ENCODE measurements at places on chromosomes 7 and 10. TPM values are rescaled to one million over a fixed set of nuclear protein-coding genes. Genes with fewer than 3 reads are reported as not detected.

The MMP21 gene
- 0.61 TPM for total RNA-seq

DNA sequence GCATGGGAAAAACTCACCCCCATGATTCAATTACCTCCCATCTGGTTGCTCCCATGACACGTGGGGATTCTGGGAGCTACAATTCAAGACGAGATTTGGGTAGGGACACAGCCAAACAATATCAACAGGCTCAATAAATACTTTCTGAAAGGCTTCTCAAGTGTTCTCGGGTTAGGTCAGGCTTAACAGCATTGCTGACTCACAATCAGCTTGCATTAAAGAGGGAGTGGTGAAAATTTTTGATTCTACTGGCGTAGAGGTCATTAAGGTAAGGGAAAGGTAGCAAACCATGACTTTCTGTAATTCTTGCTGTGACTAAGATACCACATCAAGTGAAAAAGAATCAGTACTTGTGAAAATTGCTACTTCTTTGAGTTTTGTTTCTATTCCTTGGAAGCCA, 126.4 kb downstream of the JCAD start:
- H3K27me3 ChIP-seq = no peaks in the 10 kb centered on the region
- H3K4me3 ChIP-seq = no peak overlapping the region
- no peak for DNase-seq
- no peaks in the 10 kb centered on the region for H3K4me1 ChIP-seq
- no peak overlapping the region for H3K27ac ChIP-seq

- no peaks in the 10 kb centered on the region for H3K36me3 ChIP-seq
- DNase-seq = no peak
- H3K27ac ChIP-seq = no peak overlapping the region
- no peaks in the 10 kb centered on the region for H3K4me1 ChIP-seq
Measured at GRCh38 chr7:133931053-133931452, 196.1 kb upstream of the LRGUK start.

The RBM28 gene
- 43.4 TPM for total RNA-seq

The CDK14 gene
- total RNA-seq = 0.81 TPM

The HECW1 gene
- not detected for total RNA-seq

The LRMDA gene
- total RNA-seq = not detected

GRCh38 chr7:74344786-74345185, 55.6 kb downstream of the CLIP2 start:
- H3K27me3 ChIP-seq = no peaks in the 10 kb centered on the region
- no peak overlapping the region for H3K4me3 ChIP-seq
- H3K4me1 ChIP-seq = no peaks in the 10 kb centered on the region
- no peaks in the 10 kb centered on the region for H3K36me3 ChIP-seq
- no peak overlapping the region for H3K27ac ChIP-seq

- H3K27me3 ChIP-seq = no peaks in the 10 kb centered on the region
- H3K27ac ChIP-seq = no peak overlapping the region
- H3K4me1 ChIP-seq = no peaks in the 10 kb centered on the region
- no peak overlapping the region for H3K4me3 ChIP-seq
Measured at GRCh38 chr7:75055830-75056772, 17.5 kb downstream of the RCC1L start.

GRCh38 chr10:11646450-11646849, 35.0 kb upstream of the USP6NL start:
- H3K27ac ChIP-seq = no peak overlapping the region
- H3K36me3 ChIP-seq = no peaks in the 10 kb centered on the region
- no peak overlapping the region for H3K4me3 ChIP-seq
- DNase-seq = no peak
- H3K4me1 ChIP-seq = no peaks in the 10 kb centered on the region

GRCh38 chr7:121755286-121755685, 117.7 kb upstream of the PTPRZ1 start:
- DNase-seq = no peak
- H3K4me1 ChIP-seq = no peaks in the 10 kb centered on the region
- no peaks in the 10 kb centered on the region for H3K36me3 ChIP-seq
- H3K27ac ChIP-seq = no peak overlapping the region

The ANKRD22 gene
- 0.58 TPM for total RNA-seq

The GPR37 gene
- total RNA-seq = not detected

The NT5C3A gene
- total RNA-seq = 44.2 TPM

DNA sequence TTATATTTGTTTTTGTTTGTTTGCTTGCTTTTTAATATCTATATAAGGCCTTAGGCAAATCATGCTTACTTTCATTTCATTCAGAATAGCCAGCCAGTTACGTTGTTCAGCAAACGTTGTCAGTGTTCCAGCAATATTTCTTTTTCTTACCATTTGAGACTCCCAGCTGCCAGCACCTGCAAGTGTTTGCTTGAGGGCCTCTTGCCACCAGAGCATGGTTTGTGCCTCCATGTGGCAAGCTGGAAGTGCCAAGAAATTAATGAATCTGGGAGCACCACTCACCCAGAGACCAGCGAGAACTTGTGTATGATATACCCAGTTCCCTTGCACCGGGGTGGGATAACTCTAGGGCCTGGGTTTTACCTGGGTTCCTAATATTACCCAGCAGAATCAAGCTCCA, 177.1 kb upstream of the CSTF2T start:
- no peak for DNase-seq
- no peaks in the 10 kb centered on the region for H3K4me1 ChIP-seq
- H3K36me3 ChIP-seq = no peaks in the 10 kb centered on the region
- H3K27me3 ChIP-seq = no peaks in the 10 kb centered on the region

The DGKI gene
- total RNA-seq = 0.11 TPM

DNA sequence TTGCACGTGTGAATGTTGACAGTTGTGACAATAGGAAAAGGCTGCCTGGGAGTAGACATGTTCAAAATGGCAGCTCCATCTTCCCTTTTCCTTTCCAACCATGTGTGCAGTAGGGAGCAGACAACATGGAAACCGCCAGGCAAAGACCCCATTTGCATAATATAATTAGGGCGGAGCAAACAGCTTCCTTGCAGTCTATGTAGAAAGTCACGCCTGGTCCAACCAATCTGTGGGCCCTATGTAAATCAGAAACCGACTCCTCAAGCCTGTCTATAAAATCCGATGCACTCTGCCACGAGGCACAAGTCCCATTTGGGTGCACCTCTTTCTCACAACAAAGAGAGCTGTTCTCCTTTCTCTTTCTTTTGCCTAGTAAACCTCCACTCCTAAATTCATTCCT, 19.6 kb downstream of the NEBL start:
- no peaks in the 10 kb centered on the region for H3K36me3 ChIP-seq
- DNase-seq = no peak
- no peaks in the 10 kb centered on the region for H3K4me1 ChIP-seq
- no peaks in the 10 kb centered on the region for H3K27me3 ChIP-seq
- H3K4me3 ChIP-seq = no peak overlapping the region
- no peak overlapping the region for H3K27ac ChIP-seq

DNA sequence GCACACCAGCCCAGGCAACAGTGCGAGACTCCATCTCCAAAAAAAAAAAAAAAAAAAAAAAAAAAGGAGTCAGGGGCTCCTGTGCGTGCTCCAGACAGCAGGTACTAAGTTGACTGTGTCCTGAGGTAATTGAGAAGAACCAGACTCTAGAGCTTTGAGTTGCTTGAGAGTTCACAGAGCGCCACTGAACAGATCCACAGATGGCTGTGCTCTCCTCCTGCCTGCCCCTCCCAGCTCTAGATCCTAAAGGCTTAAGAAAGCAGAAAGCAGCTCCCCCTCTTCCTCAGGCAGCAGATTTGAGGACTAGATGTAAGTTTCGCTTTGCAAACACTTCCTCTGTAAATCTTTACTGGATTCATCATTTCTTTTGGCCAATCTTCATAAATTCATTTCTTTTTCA, 38.7 kb downstream of the SHH start:
- no peak for DNase-seq
- H3K4me3 ChIP-seq = no peak overlapping the region
- H3K4me1 ChIP-seq = no peaks in the 10 kb centered on the region
- H3K36me3 ChIP-seq = peaks cover 82% of the 10 kb centered on the region
- H3K27me3 ChIP-seq = no peaks in the 10 kb centered on the region
- no peak overlapping the region for H3K27ac ChIP-seq

- no peaks in the 10 kb centered on the region for H3K27me3 ChIP-seq
- no peak overlapping the region for H3K4me3 ChIP-seq
- no peak overlapping the region for H3K27ac ChIP-seq
- no peaks in the 10 kb centered on the region for H3K36me3 ChIP-seq
- no peak for DNase-seq
- no peaks in the 10 kb centered on the region for H3K4me1 ChIP-seq
Measured at GRCh38 chr10:82091413-82091812, 216.4 kb downstream of the NRG3 start.

- DNase-seq = no peak
- H3K27me3 ChIP-seq = no peaks in the 10 kb centered on the region
- no peaks in the 10 kb centered on the region for H3K4me1 ChIP-seq
- H3K36me3 ChIP-seq = no peaks in the 10 kb centered on the region
- H3K27ac ChIP-seq = no peak overlapping the region
Measured at GRCh38 chr10:7560519-7560918, 106.2 kb downstream of the ITIH5 start.

The TNPO3 gene
- 44.5 TPM for total RNA-seq

DNA sequence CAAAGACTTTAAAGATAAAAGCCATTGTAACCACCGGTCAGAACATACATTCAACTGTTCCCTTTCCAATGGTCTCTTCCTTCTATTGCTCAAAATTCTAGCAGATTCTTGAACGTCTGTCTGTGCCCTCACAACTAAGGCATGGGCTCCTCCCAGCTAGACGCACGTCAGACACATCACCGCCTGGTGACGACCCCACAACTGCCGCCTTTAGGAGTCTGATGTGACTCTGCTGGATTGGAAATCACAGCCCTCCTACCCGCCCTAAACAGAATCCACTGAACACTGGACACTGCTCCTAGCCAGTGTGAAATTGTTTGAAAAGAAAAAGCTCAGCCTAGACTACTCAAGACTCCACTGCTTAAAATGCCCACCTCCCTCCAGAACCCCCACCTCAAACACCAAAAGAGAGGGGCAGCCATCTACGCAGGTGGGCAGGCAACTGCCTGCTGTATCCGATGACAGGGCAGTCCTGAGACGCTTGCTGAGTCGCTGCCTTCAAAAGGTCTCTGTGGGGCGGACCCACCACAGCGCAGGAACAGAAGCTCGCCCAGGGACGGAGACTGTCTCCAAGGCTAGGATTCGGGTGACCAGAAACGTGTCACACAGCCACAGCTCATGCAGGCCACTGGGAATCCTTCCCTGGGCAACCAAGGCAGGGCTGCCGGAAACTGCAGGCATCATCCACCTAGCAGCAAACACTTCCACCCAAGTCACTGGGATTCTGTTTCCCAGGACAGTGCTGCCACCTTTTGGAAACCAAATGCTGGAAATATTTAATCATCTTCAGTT, 34.7 kb downstream of the GSDME start:
- no peaks in the 10 kb centered on the region for H3K36me3 ChIP-seq
- H3K4me1 ChIP-seq = no peaks in the 10 kb centered on the region
- H3K27me3 ChIP-seq = no peaks in the 10 kb centered on the region
- DNase-seq = no peak
- H3K4me3 ChIP-seq = no peak overlapping the region

DNA sequence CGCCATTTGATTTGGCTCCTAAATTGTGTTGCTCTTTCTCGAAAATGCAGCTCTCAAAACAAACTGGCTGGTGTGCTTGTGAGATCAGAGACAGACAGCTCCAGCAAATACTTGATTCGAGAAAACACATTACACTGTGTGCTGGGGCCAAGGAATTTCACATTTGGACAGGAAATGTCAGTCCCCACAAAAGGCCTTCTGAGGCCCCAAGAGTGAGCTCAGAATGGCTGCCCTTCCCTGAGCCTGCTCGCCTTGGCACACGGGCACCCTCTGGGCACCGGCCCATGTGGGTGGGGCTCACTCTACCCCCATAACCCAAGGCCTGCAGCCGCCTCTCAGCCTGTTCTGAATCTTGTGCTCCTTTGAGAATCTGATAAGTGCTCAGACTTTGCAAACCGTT, 13.9 kb upstream of the HSPA12A start:
- DNase-seq = no peak
- no peaks in the 10 kb centered on the region for H3K27me3 ChIP-seq
- no peak overlapping the region for H3K4me3 ChIP-seq
- no peaks in the 10 kb centered on the region for H3K36me3 ChIP-seq
- no peaks in the 10 kb centered on the region for H3K4me1 ChIP-seq

- no peaks in the 10 kb centered on the region for H3K4me1 ChIP-seq
- no peak for DNase-seq
- no peak overlapping the region for H3K27ac ChIP-seq
- H3K27me3 ChIP-seq = no peaks in the 10 kb centered on the region
- no peaks in the 10 kb centered on the region for H3K36me3 ChIP-seq
Measured at GRCh38 chr7:18180685-18181084, 153.0 kb upstream of the PRPS1L1 start.

The SEMA3D gene
- total RNA-seq = not detected

Data from CD4-positive, alpha-beta memory T cell (primary cell).